Muscle of leg (tissue), 16 donors: ENCODE measurements at places on chromosomes 16 and 17. TPM values are rescaled to one million over a fixed set of nuclear protein-coding genes. Genes with fewer than 3 reads are reported as not detected.
A peak's percentile ranks its signal among the peaks of the same experiment; 100 is the strongest.

KRTAP16-1 gene
- not detected for total RNA-seq

SHISA9 gene
- 0.04 TPM for total RNA-seq

NACA2 gene
- total RNA-seq = 0.22 TPM

CACNA1H gene
- 20.7 TPM for total RNA-seq

KRTAP2-1 gene
- not detected for total RNA-seq

GRCh38 chr17:50029185-50029584 is 26.7 kb upstream of the ITGA3 start:
- peaks cover 6% of the 10 kb centered on the region for H3K27me3 ChIP-seq
- no peaks in the 10 kb centered on the region for H3K36me3 ChIP-seq
- H3K27ac ChIP-seq = no peak overlapping the region
- H3K4me1 ChIP-seq = peaks cover 19% of the 10 kb centered on the region
- no peak for DNase-seq

DNA sequence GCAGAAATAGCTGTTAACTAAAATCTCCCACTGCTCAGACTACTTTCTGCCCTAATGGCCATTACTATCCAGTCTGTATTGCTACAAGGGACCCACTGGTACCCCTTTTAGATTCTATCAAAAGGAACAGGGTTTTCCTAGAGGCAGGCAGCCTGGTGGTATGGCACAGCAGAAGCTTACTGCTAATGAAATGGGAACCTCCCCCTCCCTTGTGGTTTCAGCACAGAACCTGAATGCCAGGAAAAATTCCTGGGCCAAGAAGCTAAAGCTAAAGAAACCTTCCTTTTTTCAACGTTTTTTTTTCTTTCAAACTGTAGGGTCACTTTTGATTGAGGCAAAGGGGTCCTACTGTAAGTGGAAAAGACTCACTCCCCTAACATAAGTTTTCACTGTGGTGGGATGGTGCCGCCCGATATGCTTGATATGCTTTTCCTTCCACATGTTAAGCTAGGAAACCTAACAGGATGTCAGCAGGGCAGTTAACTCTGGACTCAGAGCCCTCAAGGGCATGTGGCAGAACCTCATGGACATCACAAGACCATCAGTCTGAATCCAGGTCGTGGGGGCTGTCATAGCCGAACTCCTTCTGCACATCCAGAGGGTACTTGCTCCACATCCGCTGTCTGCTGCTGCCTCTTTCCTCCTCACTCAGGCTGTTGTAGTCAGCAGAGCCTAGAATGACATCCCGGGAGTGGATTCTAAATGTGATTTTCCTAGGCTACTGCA is 9.8 kb downstream of the SLC7A6OS start:
- peaks cover 85% of the 10 kb centered on the region for H3K36me3 ChIP-seq
- H3K27me3 ChIP-seq = no peaks in the 10 kb centered on the region
- DNase-seq = no peak
- no peak overlapping the region for H3K4me3 ChIP-seq
- peaks cover 4% of the 10 kb centered on the region for H3K4me1 ChIP-seq

DNA sequence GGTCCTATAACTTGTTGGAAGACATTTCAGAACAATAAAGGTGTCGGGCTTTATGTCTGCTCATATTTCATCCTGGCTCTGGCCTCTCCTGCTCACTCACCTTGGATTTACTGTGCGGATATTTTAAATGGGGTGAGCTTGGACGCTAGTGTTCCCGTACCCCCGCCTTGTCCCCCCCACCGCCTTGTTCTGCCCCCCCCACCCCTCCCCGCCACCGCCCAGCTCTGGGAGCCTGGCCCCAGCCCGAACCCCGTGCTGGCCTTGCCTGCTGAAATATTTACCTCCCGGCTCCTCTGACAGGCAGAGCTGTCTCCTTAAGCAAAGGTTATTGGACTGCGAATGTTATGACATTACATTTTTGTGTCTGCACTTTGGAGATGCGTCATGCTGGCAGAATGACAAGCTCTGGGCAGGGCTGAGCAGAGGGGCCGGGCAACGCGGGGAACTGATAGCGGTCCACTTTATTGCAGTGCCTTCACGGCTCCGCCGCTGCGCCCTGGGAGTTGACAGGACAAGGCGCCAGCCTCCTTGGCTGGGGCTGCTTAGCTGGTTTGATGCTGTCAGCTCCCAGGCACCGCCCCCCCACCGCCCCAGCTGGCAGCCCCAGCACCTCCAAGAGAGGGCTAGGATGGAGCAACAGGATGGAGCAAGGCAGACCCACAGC is 222.5 kb upstream of the GSE1 start:
- no peak overlapping the region for H3K27ac ChIP-seq
- H3K36me3 ChIP-seq = no peaks in the 10 kb centered on the region
- DNase-seq = peak; percentile 74

DNA sequence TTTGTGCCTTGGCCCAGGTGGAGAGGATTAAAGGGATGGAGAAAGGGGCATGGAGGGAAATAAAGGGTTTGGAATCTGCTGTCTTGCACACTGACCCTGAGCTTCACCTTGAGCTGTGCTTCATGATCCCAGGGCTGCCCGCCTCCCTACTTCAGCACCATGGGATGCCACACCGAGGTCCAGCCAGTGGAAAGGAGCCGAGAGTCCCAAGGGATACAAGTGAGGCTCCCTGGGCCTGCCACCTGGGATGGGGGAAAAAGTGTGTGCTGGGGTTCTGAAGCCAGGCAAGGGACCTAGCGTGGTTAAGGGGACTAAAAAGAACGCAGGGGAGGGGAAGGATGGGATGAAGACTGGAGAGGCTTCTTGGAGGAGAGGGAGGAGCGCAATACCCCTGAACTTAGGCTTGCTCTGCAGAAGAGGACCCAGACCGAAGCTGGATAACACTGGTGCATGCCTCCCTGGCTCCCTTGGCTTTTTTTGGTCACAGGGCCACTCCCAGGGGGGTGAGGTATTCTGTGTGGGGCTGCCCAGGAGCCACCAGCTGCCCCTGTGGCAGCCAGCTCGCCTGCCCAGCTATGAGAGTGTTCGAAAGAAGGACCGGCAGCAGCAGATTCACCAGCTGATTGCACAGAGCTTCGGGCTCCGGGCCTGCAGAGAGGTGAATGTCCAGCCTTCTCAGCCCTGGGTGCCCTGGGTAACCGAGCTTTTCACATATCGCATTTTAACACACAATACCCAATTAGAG is 7.2 kb downstream of the MRPL27 start:
- H3K36me3 ChIP-seq = peaks cover 56% of the 10 kb centered on the region
- H3K4me3 ChIP-seq = no peak overlapping the region
- H3K27me3 ChIP-seq = no peaks in the 10 kb centered on the region
- DNase-seq = no peak

- no peaks in the 10 kb centered on the region for H3K36me3 ChIP-seq
- H3K27me3 ChIP-seq = no peaks in the 10 kb centered on the region
- DNase-seq = no peak
- no peak overlapping the region for H3K4me3 ChIP-seq
- H3K4me1 ChIP-seq = no peaks in the 10 kb centered on the region
Measured at GRCh38 chr16:12959072-12959471, 57.7 kb downstream of the SHISA9 start.

GRCh38 chr16:87603684-87604633 is 1.7 kb downstream of the JPH3 start:
- DNase-seq = no peak
- no peak overlapping the region for H3K27ac ChIP-seq
- no peaks in the 10 kb centered on the region for H3K36me3 ChIP-seq
- peaks cover 75% of the 10 kb centered on the region for H3K27me3 ChIP-seq

DNA sequence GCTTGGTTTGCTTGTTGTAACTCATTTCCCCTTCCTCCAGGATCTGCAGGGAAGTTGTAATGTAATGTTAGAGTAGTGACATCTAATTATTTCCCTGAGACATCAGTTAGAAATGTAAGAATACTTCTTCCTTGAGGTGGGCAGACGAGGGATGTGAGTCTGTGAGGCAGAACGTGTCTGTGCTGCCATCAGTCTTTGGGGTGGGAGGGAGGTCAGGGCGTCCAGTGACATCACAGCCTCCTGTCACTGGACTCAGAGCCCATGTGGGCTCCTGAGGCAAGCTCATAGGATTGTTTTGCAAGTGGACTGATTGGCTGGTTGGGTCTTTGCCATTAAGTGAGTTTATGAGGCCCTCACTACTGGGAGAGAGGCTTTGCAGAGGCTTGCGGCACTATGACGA is 188.8 kb downstream of the CCDC182 start:
- no peaks in the 10 kb centered on the region for H3K36me3 ChIP-seq
- no peak overlapping the region for H3K27ac ChIP-seq
- H3K4me3 ChIP-seq = no peak overlapping the region
- H3K27me3 ChIP-seq = peaks cover 35% of the 10 kb centered on the region
- DNase-seq = no peak

DNA sequence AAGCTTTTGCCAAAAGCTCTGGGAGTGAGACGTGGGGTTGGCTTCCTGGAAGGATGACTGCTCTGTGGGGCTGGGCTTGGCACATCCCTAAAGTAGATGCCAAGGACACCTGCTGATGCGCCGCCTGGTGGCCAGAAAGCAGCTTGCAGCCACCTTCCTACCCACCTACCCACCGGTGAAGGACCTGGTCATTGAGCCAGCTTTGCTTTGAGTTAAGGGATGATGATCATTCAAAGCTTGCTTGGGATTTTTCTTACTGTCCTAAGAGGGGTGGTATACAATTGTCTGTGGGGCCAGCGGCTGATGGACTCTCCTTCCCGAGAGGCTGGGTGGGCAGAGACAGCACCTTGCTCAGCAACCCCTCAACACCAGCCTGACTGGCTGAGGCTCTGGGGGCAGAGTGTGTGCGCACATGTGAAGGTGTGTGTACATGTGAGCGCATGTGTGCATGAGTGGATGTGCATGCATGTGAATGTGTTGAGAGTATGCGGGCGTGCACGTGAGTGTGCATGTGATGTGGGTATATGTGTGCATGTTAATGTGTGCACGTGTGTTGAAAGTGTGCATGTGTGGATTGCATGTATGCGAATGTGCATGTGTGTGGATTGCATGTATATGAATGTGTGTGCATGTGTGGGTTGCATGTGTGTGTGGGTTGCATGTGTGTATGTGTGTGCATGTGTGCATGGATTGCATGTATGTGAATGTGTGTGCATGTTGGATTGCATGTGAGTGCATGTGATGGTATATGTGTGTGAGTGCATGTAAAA is 18.6 kb downstream of the C1QTNF1 start:
- H3K4me3 ChIP-seq = no peak overlapping the region
- no peaks in the 10 kb centered on the region for H3K36me3 ChIP-seq

GRCh38 chr17:21119247-21119918 is 7.4 kb upstream of the DHRS7B start:
- H3K27me3 ChIP-seq = peaks cover 2% of the 10 kb centered on the region
- H3K27ac ChIP-seq = no peak overlapping the region
- H3K36me3 ChIP-seq = no peaks in the 10 kb centered on the region
- H3K4me1 ChIP-seq = no peaks in the 10 kb centered on the region

DNA sequence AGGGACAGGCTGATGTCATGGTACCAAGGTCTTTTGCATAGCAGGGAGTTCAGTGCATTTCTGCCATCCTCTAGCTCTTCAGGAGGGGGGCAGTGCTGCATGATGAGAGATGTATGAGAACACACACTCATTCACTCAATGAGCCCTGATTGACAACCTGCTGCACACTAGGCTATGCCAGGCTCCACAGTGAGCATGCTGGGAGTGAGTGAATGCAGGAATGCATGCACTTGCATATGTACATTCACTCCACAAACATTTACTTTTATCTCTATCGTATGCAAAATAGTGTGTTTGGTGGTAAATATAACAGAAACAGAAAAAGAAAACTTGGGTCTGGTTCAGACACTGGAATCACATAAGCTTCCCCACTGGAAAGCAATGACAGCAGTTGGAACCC is 374.1 kb upstream of the C16orf82 start:
- H3K4me3 ChIP-seq = no peak overlapping the region
- H3K27ac ChIP-seq = no peak overlapping the region
- no peak for DNase-seq
- H3K4me1 ChIP-seq = no peaks in the 10 kb centered on the region
- H3K27me3 ChIP-seq = no peaks in the 10 kb centered on the region
- no peaks in the 10 kb centered on the region for H3K36me3 ChIP-seq

GRCh38 chr17:63306855-63307254 is 139.3 kb downstream of the CYB561 start:
- H3K27me3 ChIP-seq = no peaks in the 10 kb centered on the region
- no peak overlapping the region for H3K4me3 ChIP-seq
- H3K36me3 ChIP-seq = peaks cover 4% of the 10 kb centered on the region
- H3K27ac ChIP-seq = no peak overlapping the region

- H3K36me3 ChIP-seq = peaks cover 23% of the 10 kb centered on the region
- no peaks in the 10 kb centered on the region for H3K4me1 ChIP-seq
- no peaks in the 10 kb centered on the region for H3K27me3 ChIP-seq
- H3K4me3 ChIP-seq = no peak overlapping the region
Measured at GRCh38 chr17:37130984-37131446, 182.3 kb downstream of the AATF start.
